ENCODE measurements at places on chromosomes 5 and 9. TPM values are rescaled to one million over a fixed set of nuclear protein-coding genes. Genes with fewer than 3 reads are reported as not detected.
A peak's percentile ranks its signal among the peaks of the same experiment; 100 is the strongest.

DNA sequence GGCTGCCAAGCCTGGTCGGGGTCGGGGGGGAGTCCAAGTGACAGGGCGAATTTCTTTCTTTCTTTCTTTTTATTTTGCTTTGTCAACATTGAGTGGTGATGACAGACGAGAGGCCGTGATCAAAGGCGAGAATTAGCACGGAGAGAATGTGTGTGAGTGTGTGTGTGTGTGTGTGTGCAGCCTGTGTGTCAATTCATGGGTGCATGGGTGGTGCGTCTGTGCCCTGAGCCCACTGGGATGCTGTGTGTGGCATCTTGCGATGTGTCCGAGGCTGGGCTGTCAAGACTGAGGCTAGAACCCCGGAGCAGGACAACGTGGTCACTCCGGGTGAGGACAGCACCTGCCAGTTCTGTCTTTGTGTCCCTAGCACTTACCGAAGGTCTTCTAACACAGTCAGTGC is 4.7 kb upstream of the FIBCD1 start:
- no peaks in the 10 kb centered on the region for H3K36me3 ChIP-seq
- no peak for DNase-seq
- no peaks in the 10 kb centered on the region for H3K4me1 ChIP-seq
- peaks cover 7% of the 10 kb centered on the region for H3K27me3 ChIP-seq
- H3K4me3 ChIP-seq, result no peak overlapping the region

DNA sequence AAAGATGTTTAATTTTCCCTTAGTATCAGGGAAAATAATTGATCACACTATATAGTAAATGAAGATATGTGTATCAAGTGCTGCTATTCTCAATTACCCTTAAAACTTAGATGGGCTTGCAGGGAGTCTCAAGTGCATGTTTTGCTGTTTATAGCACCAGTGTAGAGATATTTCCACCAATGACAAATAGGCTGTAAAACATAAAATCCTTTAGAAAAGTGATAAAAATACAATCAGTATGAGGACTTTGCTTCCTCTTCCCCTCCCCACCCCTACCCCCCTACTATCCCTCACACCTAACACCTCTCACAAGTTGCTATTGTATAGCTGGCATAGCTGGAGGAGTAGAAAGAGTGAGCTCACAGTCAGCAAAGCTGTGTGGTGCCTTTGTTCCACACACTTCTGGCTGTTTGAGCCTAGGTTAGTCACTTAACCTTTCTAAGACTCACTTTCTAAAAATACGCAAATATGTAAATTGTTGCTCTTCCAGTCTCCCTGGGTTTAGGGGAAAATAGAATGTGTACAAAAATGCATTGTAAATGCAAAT is 93.1 kb downstream of the PDE4D start:
- no peaks in the 10 kb centered on the region for H3K36me3 ChIP-seq
- no peak overlapping the region for H3K4me3 ChIP-seq
- no peak overlapping the region for H3K27ac ChIP-seq
- no peak for DNase-seq
- no peaks in the 10 kb centered on the region for H3K4me1 ChIP-seq

GRCh38 chr9:136547508-136548215 is 1.8 kb upstream of the NOTCH1 start:
- peak overlapping the region; percentile 89 for H3K27ac ChIP-seq
- no peak overlapping the region for H3K4me3 ChIP-seq
- H3K36me3 ChIP-seq, result no peaks in the 10 kb centered on the region

DNA sequence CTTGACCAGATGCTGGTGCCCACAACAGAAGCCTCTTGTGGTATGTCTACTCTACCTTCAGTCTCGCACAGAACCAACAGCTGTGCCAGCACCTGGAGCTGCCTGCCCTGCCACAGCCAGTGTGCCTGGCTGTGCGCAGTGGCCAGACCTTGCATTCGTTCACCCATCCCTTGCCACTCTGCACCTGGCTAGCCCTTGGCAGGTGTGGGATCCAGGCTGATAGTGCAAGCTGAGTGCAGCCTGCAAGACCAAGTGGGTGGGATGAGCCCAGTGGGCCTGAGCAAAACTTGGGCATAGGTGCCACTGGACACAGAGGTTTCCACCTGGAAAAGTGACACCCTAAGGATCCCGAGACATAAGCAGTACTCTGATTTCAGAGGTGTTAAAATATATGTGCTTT is 108.2 kb downstream of the ST8SIA4 start:
- DNase-seq, result no peak
- no peaks in the 10 kb centered on the region for H3K4me1 ChIP-seq
- H3K36me3 ChIP-seq, result no peaks in the 10 kb centered on the region

Gene STPG3
- not detected for total RNA-seq

GRCh38 chr5:56640763-56641406 is 174.5 kb upstream of the MAP3K1 start:
- H3K36me3 ChIP-seq, result no peaks in the 10 kb centered on the region
- H3K4me1 ChIP-seq, result no peaks in the 10 kb centered on the region
- no peak overlapping the region for H3K27ac ChIP-seq

DNA sequence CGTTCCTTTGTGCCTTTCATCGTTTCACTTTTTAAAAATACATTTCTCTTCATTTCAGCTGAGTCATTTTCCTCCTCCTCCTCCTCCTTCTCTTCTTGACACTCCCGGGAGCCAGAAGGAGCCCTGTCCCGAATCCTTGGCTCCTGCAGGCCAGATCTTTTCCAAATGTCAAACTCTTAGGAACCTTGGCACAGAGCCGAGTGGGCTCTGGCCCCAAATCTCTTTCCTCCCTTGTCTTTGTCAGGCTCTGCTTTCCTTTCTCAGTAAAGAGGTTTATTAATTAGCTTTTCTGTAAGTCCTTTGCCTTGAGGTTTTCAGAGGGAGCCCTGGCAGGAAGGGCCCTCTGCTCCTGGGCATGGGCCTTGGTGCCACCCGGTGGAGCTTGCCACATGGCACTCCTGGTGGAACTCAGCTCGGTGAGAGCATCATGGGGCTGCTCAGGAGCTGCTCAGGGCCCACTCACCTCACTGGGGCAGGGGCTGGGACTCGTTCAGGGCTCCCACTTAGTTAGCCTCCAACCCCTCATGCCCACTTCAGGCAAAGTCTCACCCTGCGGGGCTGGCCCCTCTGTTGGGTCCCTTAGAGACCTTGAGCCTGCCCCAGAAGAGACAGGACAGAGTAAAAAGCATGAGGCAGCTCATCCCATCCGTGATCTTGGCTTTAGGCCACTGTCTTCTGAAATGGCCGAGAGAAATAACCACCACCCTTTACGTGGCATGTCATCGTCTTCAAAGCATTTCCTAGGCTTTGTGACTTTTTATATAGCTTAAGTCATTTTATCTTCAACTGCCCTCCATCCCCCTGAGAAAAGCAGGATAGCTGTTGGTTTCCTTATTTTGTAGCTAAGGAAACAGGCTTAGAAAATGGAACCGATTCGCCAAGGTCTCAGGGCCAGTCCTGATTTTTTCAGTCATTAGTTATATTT is 17.1 kb downstream of the STC2 start:
- peak overlapping the region; percentile 52 for H3K27ac ChIP-seq
- peak; percentile 80 for DNase-seq
- peaks cover 18% of the 10 kb centered on the region for H3K4me1 ChIP-seq

GRCh38 chr5:136034984-136035383 is 6.2 kb downstream of the TGFBI start:
- H3K36me3 ChIP-seq, result no peaks in the 10 kb centered on the region
- H3K27me3 ChIP-seq, result no peaks in the 10 kb centered on the region
- H3K27ac ChIP-seq, result no peak overlapping the region
- H3K4me1 ChIP-seq, result peaks cover 1% of the 10 kb centered on the region

Gene PRR7
- total RNA-seq, result 1.5 TPM

Gene RETREG1
- 3.6 TPM for total RNA-seq

All from ovary (tissue), 10 donors.